ENCODE measurements at places on chromosomes 3 and 15.
A peak's percentile ranks its signal among the peaks of the same experiment; 100 is the strongest.

DNA sequence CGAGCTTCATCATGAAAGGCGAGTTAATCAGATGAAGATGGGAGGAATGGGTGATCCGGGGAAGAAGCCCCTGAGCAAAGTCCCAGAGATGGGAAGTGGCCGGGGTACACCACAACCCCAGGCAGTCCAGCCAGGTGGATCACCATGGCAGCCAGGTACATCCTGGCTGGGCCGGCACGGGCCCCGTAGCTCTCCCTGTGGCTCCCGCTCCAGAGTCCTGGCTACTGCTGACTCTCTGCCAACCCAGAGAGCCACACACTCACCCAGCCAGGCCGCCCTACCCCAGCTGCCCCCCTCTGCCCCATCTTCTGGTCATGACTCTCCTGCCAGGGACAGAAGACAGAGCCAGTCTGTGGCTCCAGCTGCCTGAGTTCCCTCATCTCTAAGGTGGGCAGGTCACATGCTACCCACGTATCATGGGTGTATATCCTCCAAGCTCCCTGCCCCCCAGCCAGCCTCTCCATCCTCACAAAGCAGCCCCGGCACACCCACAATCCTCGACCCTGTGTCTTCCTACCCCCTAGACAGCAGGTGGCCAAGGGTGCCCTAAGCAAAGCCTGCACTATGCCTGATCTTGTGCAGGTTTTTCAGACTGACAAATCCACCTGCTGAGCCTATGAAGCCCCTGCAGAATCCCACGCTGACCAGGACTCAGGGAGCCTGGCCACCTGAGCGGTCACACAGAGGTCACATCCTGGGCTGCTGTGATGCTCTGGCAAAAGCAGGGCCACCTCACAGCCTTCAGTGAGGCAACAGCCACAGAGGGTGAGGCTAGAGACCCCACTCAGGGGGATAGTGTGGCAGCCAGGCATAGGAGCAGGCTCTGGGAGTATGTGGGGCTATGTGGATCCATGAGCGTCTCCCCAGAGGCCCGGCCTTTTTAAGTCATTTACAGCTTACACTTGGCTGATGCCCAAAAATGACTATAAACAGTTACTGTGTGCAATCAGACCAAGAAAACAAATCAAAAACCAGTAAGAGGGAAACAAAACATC is 13.2 kb downstream of the XXYLT1 start:
- DNase-seq = no peak

DNA sequence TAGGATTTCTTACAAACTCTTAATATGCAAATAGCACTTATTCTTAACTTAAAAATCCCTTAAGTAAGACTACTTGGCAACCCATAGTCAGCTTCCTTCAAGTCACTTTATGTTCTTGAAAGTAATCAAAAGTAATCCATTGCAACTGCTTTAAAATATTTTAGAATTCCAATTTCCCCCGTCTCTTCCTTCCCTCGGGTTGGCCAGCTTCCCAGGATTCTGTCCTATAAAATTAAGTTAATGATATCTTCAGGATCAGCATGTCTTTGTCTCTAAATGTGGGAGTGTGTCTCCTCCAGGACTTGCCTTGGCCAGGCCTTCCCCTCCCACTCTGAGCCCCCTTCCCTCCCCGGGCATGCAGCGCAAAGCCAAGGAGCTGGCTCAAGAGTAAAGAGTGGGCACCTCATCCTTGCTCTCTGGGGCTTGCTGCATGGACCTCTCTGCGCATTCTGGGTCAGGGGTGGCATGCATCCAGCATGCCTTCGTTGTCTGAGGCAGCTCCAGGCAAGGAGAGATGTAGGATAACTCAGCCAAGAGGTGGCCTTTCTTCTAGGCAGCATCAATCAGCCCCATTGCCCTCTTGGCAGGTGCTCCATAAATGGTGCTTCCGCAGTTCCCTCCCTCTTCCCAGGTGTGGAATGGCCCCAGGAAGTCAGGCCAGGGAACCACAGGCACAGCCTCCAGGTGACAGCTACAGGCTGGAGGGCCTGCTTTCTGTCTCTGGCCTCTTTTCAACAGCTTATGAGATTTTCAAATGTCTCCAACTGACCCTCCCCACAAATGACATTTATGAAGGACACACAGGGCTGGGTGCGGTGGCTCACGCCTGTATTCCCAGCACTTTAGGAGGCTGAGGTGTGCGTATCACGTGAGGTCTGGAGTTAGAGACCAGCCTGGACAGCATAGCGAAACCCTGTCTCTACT is 108.7 kb upstream of the ALDH1A3 start:
- peak; percentile 10 for DNase-seq

DNA sequence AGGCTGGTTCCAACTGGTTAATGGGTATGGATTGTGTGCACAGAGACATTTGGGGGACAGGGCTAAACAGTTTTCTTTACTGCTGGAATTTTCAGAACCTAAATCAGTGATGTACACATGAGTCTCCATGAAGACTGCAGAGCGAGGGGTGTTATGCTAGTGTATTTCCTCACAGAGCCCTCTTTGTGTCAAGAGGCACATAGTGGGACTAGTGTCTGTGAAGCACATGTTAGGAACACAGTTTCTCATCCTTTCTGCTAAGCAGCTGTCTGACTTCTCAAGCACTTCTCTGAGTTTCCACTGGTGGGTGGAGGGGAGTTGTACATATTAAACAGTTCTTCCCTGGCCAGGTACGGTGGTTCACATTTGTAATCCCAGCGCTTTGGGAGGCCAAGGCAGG is 9.4 kb upstream of the STARD5 start:
- DNase-seq = no peak

DNA sequence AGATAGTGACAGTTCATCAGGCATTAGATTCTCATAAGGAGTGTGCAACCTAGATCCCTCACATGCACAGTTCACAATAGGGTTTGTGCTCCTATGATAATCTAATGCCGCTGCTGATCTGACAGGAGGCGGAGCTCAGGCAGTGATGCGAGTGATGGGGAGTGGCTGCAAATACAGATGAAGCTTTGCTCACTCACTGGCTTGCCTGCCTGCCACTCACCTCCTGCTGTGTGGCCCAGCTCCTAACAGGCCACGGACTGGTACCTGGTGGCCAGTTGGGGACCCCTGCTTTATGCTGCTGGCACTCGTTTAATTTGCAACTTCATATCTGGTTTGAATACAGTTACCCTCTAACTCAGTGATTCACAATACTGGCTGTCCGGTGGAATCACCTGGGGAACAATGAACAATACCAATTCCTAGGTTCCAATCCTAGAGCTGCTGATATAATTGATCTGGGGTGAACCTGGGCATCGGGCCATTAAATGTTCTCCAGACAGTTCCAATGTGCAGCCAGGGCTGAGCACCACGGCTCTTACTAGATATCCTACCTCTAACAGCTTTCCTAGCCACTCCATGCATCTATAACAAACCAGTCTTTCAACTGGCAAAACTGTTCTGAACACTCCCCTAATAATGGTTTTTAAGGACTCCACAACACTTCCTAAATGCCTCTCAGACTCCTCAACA is 131.4 kb downstream of the ATP1B3 start:
- no peak for DNase-seq

DNA sequence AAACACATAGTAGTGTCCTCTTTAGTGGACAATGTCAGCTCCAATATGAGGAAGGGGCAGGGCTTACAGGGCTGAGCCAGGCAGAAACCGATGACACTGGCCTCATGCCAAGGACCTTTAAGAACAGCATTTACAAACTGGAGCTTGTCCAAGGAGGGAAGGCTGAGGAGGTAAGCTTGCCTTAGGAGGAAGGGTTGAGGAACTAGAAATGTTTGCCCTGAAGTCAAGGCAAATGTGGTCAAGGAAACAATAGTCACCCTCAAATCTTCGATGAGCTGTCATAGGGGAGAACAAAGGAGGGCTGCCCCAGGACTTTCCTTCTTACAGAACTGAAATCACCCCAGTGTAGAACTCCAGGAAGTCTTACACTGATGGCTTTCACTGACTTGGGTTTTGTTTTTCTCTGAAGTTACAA is 136.4 kb downstream of the LIPC start:
- no peak for DNase-seq

- DNase-seq = no peak
Observed at GRCh38 chr3:71701251-71701762, 23.9 kb downstream of the EIF4E3 start.

DNA sequence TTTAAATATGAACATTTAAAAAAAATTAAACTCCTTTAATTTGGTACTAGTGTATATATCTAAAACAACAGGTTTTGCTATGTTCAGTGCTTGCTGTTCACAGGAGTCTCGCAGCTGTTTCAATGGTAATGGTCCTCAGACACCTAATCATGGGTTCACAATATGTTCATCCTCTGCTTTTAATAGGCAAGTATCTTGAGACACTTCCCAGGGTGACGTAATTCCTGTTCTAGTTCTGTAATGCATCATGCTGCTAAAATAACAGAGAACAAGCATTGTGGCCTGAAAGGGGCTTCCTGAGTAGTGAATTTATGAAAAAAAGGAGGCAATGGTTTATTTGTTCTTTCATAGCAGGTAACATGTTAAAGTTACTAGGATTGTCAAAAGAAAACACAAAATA is 625.2 kb upstream of the GBE1 start:
- DNase-seq = no peak

DNA sequence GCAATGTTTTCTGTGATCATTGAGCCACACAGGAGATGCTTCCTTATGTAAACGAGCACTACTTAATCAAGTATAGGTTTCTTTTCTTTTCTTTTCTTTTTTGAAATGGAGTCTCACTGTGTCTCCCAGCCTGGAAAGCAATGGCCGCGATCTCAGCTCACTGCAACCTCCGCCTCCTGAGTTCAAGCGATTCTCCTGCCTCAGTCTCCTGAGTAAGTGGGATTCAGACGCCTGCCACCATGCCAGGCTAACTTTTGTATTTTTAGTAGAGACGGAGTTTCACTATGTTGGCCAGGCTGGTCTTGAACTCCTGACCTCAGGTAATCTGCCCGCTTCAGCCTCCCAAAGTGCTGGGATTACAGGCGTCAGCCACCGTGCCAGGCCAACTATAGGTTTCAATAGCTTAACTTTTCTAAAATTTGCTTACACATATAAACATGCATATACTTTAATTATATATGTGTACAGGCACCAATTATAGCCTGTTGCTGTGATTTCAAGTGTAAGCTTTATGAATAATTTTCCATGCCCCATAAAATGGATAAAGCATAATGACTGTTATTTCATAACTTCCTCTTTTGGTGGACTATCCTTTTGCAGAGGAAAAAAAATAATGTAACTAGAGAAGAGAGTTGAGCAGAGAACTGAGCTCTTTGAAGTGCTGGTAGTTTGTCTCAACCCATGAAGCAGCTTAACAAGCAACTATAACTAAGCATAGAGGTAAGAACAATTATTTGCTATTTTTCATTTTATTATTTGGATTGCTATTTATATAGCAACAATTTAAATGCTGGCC is 24.8 kb upstream of the MBNL1 start:
- DNase-seq = no peak

DNA sequence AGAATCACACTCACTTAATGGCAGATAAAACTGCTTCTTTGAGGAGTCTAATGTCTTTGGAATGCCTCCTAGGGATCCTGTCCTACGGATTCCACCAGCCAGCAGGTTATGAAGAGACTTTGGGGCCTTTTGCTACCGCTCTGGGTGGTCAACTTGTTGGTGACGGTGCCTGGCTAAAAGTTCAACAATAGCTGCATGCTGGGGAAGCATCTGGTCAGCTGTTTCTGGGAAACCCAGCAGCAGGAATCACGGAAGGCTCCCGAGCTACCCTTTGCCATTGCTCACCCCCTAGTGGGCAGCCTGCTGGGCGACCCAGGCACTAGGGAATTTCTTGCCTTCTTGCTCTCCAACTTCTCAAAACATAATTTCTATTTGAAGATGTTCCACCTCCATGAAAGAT is 263.3 kb downstream of the NEK10 start:
- no peak for DNase-seq

DNA sequence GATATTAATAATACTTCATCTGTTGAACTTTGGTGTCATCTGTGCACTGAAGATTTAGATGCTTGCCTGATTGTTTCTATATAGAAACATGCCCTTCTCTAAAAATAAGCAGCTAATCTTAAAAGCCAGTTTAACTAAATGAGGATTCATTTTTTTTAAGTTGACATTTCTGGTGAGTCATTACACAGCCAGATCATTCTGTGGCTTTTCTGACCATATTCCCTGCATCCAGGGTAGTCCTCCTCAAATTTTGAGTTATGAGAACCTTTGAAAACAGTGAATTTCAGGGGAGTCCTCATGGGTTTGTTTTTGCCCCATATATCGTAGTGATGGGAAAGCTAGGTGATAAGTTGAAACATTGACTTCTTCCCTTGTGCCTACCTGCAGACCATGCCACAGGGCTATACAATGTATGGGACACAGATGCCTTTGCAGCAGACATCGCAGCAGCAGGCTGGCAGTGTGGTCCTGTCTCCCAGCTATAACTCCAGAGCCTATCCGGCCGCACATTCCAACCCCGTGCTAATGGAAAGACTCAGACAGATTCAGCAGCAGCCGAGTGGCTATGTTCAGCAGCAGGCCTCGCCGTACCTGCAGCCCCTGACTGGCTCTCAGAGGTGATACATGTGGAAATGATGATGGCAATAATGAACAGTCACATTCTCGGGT is 26.5 kb upstream of the P2RY12 start:
- DNase-seq = no peak

GRCh38 chr3:54777141-54777540 is 150.7 kb downstream of the LRTM1 start:
- DNase-seq = no peak

GRCh38 chr15:62218841-62219240 is 53.8 kb upstream of the C2CD4B start:
- DNase-seq = no peak

DNA sequence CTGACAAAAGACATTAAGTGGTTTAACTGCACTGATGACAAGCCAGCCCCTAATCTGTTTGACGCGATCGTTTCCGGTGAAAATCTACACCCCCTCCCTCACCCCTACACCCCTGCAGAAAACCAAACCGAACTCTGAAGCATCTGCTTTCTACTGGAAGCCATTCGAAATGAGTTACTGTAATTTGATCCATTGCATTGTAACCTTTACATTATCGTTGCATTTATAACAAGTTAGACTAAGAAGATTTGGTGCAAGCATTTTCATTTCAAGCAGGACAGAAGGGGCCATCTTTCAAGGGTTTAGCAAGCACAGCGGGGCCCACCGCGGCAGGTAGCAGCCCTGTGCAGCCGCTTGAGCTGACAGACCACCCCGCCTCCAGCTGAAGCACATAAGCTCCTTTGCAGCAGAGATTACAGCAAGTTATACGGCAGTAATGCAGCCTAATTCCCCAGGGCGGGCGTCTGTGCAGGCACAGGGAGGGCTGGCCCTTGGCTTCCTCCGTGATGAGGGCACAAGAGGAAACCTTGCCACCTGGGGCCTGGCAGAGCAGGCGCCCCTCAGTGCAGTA is 79.3 kb downstream of the CHSY1 start:
- DNase-seq = peak; percentile 76

- DNase-seq = no peak
Observed at GRCh38 chr3:53166206-53166605, 5.2 kb downstream of the PRKCD start.

GRCh38 chr3:30428251-30428650 is 178.2 kb upstream of the TGFBR2 start:
- no peak for DNase-seq

GRCh38 chr3:101725194-101725889 is 928 bp downstream of the CEP97 start:
- peak; percentile 55 for DNase-seq

- DNase-seq = no peak
Observed at GRCh38 chr3:12916159-12916558, 74.8 kb upstream of the RPL32 start.

- DNase-seq = no peak
Observed at GRCh38 chr3:111617406-111617805, 22.3 kb upstream of the ZBED2 start.
